NCI-H1092 (cell line): ENCODE measurements at places on chromosomes 4 and X.

DNA sequence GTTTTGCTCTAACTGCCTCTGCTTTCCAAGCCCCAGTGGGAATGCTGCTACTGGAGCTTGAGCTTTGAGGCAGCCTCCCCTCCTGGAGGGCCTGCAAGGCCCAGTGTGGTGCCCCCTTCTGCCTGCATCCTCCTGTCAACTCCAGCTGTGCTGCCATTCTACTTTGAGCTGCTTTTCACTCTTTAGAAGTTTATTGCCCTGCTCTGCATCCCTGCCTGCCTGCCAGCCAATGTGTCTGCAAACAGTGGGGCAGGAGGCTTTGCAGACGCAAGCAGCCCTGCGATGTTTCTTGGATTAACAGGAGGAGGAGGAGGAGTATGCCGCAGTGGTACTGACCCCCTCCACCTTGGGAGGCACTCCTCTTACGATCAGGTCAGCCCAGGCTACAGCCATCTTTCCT, 16.4 kb downstream of the TMEM31 start:
- DNase-seq, result no peak

- no peak for DNase-seq
Observed at GRCh38 chrX:5549512-5549911, 679.2 kb downstream of the NLGN4X start.

GRCh38 chr4:77026322-77026704, 49.5 kb downstream of the CCNI start:
- DNase-seq, result no peak

- DNase-seq, result no peak
Observed at GRCh38 chrX:97102938-97103337, 219.2 kb downstream of the RPA4 start.

- DNase-seq, result no peak
Observed at GRCh38 chrX:13440176-13440575, 120.3 kb upstream of the ATXN3L start.

DNA sequence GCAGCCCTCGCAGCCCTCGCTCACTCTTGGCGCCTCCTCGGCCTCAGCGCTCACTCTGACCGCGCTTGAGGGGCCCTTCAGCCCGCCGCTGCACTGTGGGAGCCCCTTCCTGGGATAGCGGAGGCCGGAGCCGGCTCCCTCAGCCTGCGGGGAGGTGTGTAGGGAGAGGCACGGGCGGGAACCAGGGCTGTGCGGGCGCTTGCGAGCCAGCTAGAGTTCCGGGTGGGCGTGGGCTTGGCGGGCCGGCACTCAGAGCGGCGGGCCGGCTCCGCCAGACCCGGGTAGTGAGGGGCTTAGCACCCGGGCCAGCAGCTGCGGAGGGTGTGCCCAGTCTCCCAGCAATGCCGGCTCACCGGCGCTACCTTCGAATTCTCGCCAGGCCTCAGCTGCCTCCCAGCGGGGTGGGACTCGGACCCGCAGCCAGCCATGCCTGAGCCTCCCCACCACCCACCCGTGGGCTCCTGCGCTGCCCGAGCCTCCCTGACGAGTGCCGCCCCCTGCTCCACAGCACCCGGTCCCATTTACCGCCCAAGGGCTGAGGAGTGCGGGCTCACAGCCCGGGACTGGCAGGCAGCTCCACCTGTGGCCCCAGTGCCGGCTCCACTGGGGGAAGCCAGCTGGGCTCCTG, 1.4 kb upstream of the AADAT start:
- no peak for DNase-seq

DNA sequence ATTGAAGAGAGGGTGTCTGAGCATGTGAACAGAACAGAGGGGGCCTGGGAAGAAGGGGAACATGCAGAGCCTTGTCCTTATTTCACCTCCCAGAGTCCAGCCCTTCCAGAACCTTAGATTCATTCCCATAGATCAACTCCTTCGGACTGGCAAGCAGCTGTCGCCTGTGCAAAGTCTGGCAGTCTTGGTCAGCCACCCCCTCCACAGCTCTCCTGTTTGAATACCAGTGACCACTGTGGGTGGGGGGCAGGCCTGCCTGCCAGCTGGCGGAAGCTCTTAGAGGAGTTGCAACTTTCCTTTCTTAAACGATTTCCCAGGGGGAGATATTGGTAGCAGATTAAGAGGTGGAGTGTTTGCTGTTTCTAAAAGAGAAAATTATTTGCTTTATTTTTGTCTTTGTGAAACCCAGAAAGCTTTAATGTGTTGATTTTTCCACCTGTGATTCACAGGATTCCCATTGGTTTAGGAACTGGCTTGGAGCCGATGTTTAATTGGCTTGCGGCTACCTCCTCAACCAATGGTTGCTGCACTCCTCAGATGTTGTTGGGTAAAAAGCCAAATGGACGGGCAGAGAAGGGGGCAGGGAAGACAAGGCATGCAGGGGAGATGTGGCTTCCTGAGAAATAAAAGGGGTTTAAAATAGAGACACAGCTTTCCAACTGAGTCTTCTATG, 62.2 kb upstream of the PRPS1 start:
- peak; percentile 27 for DNase-seq

GRCh38 chrX:78213331-78213730, 73.9 kb upstream of the TAF9B start:
- no peak for DNase-seq

DNA sequence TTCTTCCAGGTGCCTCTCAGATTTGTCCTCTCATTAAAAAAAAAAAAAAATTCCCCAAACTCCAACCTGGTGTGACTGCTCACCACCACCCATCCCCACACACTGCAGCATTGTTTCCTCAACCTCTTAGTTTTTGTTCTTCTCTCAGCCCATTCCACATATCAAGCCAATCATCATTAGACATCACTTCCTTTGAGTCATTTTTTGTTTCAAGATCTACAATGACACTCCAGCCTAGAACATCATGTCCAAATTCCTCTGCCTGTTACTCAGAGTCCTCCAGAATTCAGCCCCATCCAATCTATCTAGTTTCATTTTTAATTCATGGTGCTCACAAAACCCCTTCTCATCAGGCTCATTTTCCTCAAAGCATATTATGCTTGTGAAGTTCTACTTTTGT, 262.5 kb upstream of the TEX13A start:
- DNase-seq, result no peak

GRCh38 chr4:150501009-150501727, 80.8 kb upstream of the MAB21L2 start:
- DNase-seq, result no peak

GRCh38 chr4:42710329-42710728, 53.4 kb upstream of the ATP8A1 start:
- DNase-seq, result no peak

DNA sequence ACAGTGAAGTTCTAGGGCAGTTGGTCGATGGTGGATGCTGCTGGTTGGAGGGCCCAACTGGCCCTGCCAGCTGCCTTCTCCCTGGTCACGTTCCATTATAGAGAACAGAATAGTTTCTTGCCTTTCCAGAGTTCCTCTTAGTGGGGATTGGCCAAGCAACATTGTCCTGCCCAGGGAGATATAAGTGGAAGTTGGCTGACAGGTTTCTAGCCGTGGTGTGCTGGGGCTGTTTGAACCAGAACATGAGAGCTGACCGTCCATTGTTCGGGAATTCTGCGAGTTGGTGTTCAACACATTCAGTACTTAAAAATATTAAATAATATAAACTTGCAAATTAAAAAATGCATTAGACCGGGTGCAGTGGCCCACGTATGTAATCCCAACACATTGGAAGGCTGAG, 3.5 kb upstream of the AFAP1 start:
- DNase-seq, result no peak

DNA sequence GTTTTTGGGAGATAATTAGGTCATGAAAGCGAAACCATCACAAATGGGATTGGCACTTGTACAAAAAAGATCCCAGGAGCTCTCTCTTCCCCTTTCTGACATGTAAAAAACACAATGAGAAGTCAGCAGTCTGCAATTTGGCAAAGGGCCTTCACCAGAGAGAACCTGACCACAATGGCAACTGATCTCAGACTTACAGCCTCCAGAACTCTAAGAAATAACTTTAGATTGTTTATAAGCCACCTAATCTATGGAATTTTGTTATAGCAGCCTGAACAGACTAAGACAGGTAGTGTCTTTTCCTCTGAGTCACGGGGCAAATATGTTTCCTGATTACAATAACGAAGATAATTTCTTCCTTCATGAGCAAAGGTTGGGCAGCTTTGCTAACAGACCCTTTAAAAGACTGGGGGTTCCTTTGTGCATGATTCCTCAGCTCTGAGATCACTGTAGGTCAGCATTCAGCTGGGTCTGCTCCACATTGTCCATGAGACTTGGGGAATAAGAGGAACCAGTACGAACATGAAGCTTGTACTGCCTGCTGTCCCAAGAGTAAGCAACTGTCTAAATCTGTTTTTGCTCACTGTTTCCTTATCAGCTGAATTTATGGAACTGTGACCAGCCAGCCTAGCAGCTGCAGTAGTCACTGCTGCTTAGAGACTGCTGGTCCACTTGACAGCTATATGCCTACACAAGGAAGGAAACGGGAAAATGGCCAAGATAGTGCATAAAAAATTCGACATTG, 191.6 kb downstream of the ANAPC10 start:
- no peak for DNase-seq

DNA sequence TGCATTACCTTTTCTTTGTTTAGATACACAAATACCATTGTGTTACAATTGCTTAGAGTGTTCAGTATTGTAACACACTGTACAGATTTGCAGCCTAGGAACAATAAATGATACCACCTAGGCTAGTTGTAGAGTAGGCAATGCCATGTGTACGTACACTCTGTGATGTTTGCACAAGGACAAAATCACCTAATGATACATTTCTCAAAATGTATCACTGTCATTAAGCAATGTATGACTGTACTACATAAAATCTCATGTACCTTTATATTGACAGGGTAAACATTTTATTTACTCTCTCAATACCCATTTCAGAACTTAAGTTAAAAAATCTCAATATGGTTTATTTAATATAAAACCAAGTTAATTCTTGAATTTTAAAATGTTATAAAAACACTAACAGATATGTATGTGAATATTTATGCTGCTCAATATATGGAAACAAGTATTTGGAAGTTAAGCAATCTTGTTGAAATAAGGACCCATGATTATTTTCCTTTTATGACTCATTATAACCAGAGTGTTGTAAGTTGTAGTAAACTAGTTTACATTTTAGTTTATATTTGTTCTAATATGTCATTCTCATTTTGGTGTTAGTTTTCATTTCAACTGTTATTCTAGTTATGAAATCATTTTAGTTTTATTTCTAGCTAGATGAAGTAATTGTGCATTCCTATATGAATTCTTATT, 409.2 kb downstream of the TLL1 start:
- no peak for DNase-seq

GRCh38 chrX:136862546-136862945, 18.0 kb downstream of the RBMX start:
- no peak for DNase-seq

DNA sequence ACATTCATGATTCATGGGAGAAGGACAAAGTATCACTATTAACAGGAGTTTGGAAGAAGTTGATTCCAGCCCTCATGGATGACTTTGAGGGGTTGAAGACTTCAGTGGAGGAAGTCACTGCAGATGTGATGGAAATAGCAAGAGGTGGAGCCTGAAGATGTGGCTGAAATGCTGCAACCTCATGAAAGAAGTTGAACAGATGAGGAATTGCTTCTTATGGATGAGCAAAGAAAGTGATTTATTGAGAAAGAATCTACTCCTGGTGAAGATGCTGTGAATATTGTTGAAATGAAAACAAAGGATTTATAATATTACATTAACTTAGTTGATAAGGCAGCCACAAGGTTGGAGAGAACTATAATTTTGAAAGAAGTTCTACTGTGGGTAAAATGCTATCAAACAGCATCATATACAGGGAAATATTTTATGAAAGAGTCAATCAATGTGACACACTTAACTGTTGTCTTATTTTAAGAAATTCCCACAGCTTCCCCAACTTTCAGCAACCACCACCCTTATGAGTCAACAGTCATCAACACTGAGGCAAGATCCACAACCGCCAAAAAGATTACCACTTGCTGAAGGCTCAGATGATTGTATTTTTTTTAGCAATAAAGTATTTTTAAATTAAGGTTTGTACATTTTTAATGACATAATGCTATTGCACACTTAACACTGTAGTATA, 302.6 kb downstream of the CBLL2 start:
- no peak for DNase-seq

DNA sequence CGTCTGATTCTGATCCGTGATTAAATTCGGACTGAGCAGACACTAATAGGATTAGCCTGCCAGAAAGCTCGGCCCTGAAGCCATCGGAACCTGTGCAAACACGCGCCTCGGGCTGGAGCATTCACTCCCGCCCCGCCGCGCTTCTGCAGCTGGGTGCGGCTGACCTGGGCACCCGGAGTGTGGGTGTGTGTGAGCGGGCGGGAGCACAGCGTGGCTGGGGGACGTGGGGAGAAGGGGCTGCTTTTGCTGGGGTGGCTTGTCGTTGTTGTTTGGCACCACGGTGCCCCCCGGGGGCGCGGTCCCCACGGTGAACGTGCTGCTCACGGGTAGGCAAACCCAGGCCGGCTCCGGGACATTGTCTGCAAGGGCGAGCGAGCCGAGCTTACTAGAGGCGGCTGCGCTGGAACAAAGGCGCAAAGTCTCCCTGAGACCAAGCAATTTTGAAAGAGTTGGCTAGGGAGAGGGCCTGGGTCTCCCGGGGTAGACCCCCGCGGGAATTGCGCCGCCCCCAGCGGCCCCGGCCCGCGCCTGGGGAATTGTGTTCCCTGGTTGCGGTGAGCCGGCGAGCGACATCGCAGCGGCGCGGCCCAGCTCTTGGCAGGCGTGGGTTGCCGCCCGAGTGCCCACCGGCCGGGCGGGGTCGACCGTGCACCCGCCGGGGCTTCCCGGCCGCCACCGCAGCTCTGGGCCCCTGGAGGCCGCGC, 1.4 kb downstream of the MAMLD1 start:
- DNase-seq, result no peak

- DNase-seq, result no peak
Observed at GRCh38 chr4:147289181-147289580, 191.7 kb upstream of the EDNRA start.

DNA sequence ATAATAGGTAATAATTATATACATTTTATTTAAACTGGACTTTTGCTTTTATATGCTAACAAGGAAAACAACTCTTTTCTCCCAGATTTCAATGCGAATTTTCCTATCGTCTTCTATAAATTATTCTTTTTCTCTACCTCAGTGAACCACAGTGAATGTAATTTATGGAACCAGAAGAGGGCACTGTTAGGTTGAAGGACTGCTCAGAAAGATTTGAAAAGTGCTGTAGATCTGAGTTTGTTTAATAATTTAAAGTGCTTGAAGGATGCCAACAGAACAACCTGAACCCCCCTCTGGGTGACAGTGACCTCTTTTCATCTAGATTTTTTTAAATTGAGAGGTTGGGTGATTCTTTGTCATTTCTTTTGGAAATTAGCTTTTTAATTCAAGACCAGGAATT, 54.9 kb downstream of the PHOX2B start:
- DNase-seq, result no peak

GRCh38 chrX:136710325-136710951, 62.5 kb downstream of the CD40LG start:
- no peak for DNase-seq

DNA sequence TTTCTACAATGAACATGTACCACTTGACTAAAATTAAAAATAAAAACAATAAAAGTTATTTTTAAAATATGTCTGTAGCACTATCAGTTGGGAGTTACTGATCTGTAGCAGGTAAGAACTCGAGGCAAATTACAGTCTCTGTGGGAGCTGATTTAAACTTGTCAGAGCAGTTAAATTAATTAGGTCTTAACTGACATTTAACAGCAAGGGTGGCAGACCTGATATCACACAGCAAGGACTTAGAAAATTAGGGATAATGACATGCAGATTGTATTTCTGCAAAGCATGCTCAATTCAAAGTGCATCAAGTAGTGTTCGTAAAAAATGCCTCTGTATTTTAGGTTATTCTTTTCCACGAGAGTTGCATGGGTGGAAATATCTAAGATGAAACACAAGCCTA, 208.9 kb downstream of the SPATA18 start:
- DNase-seq, result no peak
